WTC11 (cell line): ENCODE measurements at places on chromosomes 3 and 15. TPM values are rescaled to one million over a fixed set of nuclear protein-coding genes. Genes with fewer than 3 reads are reported as not detected.

FXR1 gene
- 245 to 252 TPM (median 251 TPM) in 3 replicates for total RNA-seq

NANOGP8 gene
- 1.9 to 2.1 TPM (median 1.9 TPM) in 3 replicates for total RNA-seq

TLE3 gene
- 66.8 to 78.7 TPM (median 68.0 TPM) in 3 replicates for total RNA-seq

ITIH3 gene
- 0.23 to 0.37 TPM (median 0.25 TPM) in 3 replicates for total RNA-seq

GOLGA6A gene
- total RNA-seq: 3.1 to 6.0 TPM (median 5.7 TPM) in 3 replicates

AGBL1 gene
- 0.07 TPM in 1 of 3 replicates, not detected in the others for total RNA-seq

ARPP21 gene
- not detected in 3 replicates for total RNA-seq

SLC2A2 gene
- 0.16 TPM in 1 of 3 replicates, not detected in the others for total RNA-seq

KIF7 gene
- total RNA-seq: 20.4 to 21.8 TPM (median 21.3 TPM) in 3 replicates

GOLGA6L10 gene
- 5.1 to 7.7 TPM (median 5.8 TPM) in 3 replicates for total RNA-seq

CFAP100 gene
- total RNA-seq: 0.41 TPM in 1 of 3 replicates, not detected in the others

ALPK3 gene
- total RNA-seq: 16.5 to 23.0 TPM (median 20.9 TPM) in 3 replicates

APOD gene
- total RNA-seq: 0.18 TPM in 1 of 3 replicates, not detected in the others

- DNase-seq: no peak
Measured at GRCh38 chr3:148790851-148791735, 36.5 kb upstream of the CPB1 start.

DNA sequence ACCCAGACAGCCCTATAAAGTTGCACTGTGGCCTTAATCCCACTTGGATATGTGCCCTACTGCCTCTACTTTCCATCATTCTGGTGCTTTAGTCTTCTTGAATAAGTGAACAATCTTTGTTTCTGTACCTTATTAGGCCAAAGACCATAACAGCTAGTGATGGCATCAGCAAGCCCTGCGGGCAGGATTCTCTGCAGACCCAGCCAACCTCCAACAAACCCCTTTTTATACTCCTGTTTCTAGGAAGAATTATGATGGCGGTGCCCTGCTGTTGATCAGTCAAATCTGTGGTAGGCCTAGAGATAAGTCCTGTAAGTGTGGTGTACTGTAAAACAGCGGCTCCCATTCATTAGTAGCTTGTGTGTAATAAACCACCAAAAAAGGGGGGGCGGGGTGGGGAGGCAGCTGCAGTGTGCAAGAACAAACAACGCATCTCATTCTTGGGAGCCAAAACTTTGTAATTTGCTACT, 40.5 kb downstream of the SOX2 start:
- no peak for DNase-seq

DNA sequence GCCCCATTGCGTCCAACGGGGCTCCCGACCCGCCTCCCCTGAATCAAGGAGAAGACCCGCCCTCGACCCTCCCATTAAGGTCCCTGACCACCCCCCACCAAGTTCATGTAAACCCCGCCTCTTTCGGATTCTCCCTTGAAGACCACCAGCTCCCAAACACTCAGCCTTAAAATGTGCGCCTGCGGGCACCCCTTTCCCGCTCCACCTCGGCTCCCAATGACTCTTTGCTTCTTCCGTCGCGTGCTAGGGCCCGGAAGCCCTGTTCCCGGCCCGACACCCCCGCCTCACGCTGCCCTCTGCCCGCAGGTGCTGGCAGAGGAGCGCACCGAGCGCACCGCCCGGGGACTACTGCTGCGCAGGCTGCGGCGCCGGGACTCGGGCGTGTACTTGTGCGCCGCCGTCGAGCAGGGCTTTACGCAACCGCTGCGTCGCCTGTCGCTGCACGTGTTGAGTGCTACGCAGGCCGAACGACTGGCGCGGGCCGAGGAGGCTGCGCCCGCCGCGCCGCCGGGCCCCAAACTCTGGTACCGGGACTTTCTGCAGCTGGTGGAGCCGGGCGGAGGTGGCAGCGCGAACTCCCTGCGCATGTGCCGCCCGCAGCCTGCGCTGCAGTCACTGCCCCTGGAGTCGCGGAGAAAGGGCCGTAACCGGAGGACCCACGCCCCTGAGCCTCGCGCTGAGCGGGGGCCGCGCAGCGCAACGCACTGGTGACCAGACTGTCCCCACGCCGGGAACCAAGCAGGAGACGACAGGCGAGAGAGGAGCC, 2.7 kb upstream of the LSMEM2 start:
- DNase-seq: peak; percentile 65

GRCh38 chr3:128112357-128112968, 11.1 kb downstream of the RUVBL1 start:
- no peak for DNase-seq

DNA sequence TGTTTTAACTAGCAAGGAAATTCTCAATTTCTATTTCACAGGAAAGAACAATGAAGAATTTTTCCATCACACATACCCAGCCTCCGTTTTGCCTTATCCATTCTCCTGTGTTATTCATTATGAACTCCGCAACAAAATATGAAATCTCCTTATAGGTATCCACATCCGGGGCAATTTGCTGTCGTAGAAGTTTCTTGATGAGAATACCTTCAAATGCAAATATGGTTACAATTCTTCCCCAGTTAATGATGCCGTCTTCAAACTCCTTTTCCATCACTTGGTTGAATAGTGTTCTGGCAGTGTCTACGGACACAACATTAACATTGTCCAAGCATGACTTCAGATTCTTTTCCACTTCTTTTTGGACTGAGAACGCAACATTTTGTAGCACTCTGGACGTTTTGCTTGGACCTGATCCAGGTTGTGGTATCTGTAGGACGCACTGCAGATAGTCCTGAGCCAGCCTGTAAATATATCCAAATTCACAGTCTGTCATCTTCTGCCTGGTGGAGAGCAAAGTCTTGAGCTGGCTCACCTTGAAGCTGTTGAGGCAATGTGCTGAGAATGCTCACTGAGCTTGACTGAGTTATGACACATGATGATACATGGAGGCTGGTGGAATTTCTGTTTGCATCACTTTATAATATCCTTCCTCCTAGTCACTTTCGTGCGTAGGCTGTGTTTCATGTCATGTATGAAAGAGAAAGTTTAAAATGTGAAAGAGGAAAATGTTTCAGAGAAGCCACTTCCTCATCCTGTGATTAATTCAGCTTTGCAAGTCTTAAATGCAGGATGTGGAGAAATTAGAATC, at the start of gene BCL2A1:
Gene BCL2A1 (minus strand): TSS at position 573 of the 811 bp plus-strand sequence. CDS start 77 bp downstream, at position 496.
- no peak for DNase-seq

DNA sequence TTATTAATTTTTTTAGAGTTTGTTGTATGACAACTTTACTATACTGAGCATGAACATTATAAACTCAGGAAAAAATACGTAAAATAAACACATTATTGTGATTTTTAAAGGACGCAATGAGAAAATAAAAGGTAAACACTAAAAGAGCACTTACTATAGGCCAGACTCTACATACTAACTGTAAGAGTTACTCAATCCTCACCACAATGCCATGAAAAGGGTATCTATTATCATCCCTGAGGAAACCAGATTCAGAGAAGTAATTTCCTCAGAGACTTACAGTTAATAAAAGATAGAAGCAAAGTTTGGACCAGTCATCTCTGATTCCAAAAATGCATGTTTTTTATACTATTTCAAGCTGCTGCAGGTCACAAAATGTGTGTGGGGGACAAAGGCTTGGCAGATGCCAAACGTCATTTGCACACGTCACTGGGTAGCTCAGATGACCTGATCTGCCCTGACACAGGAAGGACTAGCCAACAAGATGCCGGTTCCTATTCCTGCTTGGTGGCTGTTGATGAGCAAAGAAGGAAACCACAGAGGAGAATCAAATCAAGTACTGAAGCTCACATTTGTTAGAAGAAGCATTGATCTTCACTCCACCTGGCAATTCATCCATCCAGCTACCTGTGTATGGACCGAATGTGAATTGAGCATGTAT, 42.3 kb downstream of the KLHL6 start:
- DNase-seq: no peak

DNA sequence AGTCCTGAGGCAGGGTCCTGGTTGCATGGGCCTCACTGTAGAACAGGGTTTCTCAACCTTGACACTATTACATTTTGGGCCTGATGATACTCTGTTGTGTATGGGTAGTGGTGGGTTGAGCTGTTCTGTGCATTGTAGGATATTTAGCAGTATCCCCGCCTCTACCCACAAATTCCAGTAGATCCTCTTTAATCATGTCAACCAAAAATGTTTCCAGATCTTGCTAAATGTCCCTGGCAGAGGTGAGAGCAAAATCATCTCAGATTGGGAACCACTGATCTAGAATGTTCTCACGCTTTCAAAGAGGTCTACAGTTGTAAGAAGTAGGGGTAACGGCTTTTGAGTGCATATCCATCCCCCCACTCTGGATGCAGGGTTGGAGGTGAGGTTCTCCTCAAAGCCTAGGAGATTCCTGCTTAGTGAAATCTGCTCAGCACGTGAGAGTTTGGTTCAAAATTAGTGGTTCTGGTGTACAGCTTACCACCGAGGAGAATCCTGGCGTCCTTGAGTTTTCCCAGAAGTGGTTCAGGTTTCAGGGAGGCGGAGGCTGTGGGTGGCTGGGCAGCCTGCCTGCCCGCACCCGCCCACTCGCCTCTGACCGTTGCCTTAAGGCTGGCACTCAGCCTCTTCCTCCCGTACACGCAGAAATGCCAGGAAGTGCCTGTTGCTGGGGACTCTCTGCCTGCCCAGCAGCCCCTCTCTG, 5.3 kb downstream of the ACVR2B start:
- no peak for DNase-seq

GRCh38 chr3:134239538-134239937, 11.1 kb downstream of the RYK start:
- DNase-seq: no peak

DNA sequence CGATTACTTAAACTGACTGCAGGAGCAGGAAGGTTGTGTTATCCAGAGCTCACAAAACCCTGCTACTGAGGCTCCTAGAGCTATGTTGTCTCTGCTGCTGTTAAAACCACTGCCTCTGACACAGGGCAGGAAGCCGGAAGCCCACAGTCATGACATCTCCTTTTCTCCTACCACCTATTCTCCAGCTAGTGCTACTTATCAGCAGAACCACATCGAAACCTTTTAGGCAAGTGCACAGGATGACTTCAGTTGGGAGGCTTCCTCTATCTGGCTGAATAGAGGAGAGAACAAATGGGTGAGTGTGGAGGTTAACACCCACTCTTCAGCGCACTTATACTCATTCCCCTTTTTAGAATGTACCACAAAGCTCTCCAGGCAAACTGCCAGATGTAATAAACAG, 638.0 kb downstream of the OTOL1 start:
- DNase-seq: no peak

DNA sequence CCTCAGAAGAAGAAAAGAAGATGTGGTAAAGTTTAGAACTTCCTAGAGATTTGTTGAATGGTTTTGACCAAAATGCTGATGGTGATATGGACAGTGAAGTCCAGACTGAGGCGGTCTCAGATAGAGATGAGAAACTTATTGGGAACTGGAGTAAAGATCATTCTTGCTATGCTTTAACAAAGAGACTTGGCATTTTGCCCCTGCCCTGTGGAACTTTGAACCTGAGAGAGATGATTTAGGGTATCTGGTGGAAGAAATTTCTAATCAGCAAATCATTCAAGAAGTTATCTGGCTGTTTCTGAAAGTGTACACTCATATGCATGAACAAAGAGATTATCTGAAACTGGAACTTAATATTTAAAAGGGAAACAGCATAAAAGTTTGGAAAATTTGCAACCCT, 505.2 kb downstream of the NSUN3 start:
- DNase-seq: no peak

DNA sequence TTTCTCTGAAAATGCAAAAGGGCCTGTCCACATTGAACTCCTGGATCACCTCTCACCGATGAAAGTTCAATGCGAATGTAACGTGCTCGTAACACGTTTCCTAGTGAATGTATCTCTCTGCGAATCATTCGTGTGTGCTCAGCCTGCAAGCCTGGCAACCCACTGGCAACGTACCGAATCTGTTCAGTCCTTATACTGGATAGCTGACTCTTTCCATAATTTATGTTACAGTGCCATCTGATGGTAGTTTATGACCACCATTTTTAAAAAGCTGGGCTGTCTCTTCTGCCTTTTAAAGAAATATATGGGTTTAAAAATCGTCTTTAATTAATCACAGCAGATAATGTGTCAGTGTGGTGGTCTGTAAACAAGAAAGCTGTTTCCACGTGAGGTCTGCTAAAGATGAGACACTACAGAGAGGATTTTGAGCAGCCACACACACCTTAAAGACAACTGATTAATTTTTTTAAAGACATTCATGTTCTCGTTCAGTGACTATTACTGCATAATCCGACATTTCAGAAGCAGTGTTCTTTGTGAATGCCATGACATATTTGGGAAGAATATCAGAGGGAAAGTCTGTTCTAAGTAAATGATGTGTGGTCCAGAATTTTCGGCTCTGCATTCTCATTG, 69.4 kb upstream of the FOXP1 start:
- no peak for DNase-seq

GRCh38 chr3:89925976-89926375, 818.6 kb downstream of the EPHA3 start:
- no peak for DNase-seq

DNA sequence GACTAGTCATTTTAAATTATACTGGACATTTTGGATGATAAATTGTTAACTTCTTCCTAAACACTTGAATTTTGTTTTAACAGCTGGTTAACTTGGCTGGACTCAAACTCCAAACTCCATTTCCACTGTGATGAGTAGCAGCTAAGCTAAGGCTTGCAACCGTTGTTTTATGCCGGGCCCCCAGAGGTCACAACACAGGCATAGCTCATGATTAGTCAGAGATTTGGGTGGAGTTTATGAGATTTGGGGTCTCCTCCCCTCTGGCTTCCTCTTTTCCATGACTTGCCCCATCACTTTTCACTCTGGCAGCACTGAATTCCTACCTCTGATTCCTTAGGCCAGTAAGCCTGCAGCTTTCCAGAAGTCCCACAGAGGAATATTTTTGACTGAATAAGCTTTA, 12.8 kb downstream of the THAP10 start:
- no peak for DNase-seq
